ENCODE measurements at places on chromosomes 7 and 10.
A peak's percentile ranks its signal among the peaks of the same experiment; 100 is the strongest.

DNA sequence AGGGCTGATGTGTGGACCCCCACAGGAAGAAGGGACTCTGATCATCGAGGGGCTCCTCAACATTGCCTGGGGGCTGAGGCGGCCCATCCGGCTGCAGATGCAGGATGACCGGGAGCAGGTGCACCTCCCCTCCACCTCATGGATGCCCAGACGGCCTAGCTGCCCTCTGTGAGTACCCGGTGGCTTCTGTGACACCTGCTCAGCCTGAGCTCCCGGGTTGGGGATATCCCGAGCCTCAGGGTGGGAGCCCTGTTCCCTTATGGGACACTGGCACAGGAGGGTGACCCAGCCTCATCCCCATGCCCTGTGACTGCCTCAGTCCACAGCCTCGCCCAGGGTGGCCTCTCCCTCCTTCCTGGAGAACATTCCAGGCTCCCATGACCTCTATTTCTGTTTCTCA is 3.9 kb upstream of the DEPP1 start:
- DNase-seq: no peak

DNA sequence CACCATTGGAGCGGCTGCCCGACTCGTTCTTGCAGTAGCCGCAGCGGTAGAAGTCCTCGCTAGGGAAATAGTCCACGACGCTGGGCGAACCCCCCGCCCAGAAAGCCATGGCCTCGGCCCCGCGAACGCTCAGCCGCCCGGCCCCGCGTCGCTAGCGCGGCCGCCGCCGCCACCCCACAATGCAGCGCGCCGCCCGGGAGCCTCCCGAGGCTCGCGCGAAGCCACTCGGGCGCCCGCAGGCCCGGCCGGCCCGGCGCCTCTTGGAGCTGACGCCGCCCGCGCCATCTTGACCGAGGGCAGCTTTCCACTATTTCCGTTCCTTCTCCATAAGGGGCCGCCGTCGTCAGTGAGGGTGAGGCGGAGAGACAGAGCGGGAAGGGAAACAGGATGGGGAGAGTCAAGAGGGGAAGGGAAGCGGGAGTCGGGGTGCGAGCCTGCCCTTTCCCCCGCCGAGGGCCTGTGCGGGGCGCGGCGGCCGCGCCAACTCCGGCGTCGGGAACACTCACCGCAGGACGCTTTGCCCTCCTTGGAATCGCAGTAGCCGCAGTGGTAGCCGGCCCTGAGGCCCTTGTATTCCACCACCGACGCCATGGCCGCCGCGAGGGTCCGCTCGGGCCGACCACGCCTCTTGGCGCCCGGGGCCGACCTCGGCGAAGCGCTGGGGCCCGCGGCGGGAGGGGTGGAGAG is at the start of gene ATE1:
Gene ATE1 (minus strand): TSS at position 191 of the 687 bp plus-strand sequence. CDS start 82 bp downstream, at position 109.
- peak; percentile 90 for DNase-seq

GRCh38 chr10:35215107-35215506 is 88.5 kb downstream of the CREM start:
- no peak for DNase-seq

- peak; percentile 41 for DNase-seq
Measured at GRCh38 chr7:27442455-27442854, 199.9 kb downstream of the EVX1 start.

- DNase-seq: no peak
Measured at GRCh38 chr7:64883113-64883905, 19.8 kb upstream of the ZNF273 start.

GRCh38 chr10:49837685-49838084 is 75.6 kb upstream of the OGDHL start:
- no peak for DNase-seq

- DNase-seq: no peak
Measured at GRCh38 chr10:24623383-24623782, 100.3 kb downstream of the ARHGAP21 start.

GRCh38 chr7:108109221-108109908 is 20.8 kb downstream of the LAMB4 start:
- no peak for DNase-seq

GRCh38 chr7:33392148-33392547 is 262.8 kb downstream of the BBS9 start:
- no peak for DNase-seq

DNA sequence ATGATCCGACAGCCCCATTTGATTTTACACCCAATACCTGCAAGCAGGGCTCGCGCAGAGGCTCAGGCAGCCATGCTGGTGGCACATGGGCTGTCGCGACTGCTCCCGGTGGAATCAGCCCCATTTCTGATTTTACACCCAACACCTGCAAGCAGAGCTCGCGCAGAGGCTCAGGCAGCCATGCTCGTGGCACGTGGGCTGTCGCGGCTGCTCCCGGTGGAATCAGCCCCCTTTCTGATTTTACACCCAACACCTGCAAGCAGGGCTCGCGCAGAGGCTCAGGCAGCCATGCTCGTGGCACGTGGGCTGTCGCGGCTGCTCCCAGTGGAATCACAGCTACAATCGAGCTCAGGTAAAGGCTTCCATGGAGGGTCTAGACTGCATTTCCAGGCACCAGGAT is 244.1 kb downstream of the PTPRN2 start:
- no peak for DNase-seq

- no peak for DNase-seq
Measured at GRCh38 chr10:33100781-33101391, 142.9 kb upstream of the ITGB1 start.

- no peak for DNase-seq
Measured at GRCh38 chr7:92674379-92674778, 84.2 kb upstream of the FAM133B start.

DNA sequence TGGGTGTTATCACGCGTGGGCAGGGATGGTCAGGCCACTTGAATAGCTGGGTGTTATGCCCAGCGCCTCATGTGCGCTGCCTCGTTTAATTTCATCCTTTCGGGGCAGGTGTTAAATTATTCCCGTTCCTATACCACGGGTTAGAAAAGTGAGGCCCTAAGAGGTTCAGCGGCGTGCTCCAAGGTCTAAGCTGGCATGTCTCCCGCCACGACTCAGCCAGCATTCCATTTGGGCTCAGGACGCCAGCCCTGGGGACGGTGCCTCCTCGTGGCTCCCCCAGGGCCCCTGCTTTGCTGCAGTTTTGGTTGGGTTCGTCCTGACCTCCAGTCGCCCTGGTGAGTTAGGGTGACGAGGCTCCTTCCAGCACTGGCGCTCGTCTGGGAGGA is 124.5 kb downstream of the TRRAP start:
- no peak for DNase-seq

DNA sequence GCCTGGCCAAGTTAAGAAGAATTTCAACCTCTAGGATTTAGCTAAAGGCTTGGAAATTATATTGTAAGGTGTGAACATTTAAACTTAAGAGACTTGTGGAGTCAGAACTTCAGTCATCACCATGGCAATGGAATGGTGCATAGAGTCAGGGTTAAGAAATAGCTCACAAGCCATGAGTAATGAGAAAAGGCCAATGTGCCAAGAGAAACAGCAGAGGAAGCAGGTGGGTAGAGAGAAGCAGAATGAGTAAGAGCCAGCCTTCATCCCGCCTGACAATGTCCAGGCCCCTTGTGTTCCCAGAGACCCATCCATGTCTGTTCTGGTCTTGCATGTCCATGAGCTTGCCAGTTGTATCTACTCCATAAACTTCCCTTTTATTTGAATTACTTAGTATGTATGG is 62.6 kb upstream of the TBX20 start:
- DNase-seq: peak; percentile 0

- no peak for DNase-seq
Measured at GRCh38 chr7:142760071-142760642, 10.6 kb upstream of the PRSS2 start.

- no peak for DNase-seq
Measured at GRCh38 chr7:29809533-29810155, 3.3 kb downstream of the WIPF3 start.

DNA sequence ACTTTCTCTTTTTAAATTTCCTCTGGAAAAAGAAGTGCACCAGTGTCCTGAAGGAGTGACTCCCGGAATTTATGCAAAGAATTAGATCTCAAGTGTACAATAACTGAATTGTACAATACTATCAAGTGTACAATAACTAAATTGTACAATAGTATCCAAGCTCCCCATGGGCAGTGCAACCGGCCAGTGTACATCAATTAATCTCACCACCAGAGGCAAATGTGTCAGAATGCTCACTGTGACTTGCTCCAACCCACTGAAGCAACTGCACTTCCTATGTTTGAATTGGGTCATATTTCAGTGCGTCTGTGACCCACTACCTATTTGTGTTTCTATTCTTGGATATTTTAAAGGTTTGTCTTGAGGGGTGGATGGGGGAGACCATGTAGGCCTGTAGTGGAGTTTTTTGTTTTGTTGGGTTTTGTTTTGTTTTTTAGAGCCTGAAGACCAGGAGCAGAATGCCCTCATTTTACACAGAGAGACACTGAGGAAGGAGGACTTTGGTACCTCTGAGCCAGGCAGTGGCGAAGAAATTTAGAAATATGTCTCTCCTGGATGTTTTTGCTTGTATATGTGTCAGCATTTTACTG is 78.5 kb upstream of the CTTNBP2 start:
- no peak for DNase-seq

GRCh38 chr10:53356616-53357349 is 584.2 kb upstream of the MBL2 start:
- DNase-seq: peak; percentile 19

DNA sequence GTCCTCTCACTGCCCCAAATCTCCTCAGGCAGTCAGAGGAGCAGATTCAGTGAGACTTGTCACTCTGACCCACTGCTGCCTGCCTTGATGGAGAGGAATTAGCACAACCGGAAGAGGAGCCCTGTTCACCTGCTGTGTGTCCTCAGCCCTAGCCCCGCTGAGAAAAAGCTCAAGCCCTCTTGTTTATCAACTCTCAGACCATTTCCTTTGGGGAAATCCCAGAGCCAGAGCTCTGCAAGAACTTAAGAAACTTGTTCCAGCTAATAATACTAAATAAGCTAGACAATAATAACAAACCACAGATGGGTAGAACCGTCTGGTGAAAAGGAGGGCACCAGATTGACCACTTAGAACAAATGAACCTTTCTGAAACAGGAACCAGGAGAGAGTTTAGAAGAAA is 37.7 kb upstream of the ITGB1 start:
- DNase-seq: no peak

DNA sequence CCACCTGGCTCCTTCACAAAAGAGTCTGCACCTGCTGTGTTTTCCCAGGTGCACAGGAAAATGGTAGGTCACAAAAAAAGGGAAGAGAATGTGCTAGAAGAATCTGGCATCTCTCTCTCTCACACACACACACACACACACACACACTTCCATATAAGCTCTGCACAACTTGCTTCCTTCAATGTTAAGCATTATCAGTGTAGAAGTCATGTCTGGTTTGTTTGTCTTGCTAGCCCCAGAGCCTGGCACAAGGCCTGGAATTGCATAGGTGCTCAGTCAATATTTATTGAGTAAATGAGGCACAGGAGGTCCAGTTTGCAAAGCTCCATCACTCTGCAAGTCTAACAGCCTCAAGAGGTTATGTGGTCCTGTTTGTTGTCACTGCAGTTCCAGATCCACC is 867.3 kb upstream of the AUTS2 start:
- DNase-seq: peak; percentile 19

DNA sequence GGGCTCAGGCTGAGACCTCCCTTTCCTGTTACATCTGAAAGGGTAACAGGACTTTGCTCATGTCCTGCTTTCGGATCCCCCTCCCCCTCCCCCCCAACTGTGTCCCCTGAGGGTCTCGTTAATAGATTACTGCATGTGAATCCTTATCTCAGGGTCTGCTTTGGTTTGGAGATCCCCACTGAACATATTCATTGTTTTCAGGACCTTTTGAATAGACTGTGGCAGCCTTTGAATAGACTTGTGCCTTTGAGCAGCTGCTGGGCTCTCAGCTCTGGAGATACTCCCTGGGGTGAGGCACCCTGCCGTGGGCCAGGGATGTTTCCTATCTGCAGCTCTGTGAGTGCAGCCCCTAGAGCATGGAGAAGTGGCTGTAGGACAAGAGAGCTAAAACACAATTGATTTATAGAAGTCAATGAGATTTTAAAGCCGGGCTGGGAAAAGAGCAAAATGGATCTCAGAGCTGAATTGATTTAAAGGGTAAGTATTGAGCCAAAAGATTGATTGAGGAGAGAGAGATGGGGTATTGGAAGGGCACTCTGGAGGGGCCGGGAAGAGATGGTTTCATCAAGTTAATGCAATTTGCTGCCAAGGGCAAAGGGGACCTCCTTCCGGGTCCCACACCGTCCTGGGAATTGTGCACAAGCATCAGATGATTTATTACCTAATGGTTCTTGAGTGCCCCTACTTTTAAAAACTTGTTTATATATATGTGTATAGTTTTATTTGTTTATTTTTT is 9.9 kb downstream of the ARHGAP22 start:
- no peak for DNase-seq

GRCh38 chr7:24249266-24249665 is 34.7 kb upstream of the NPY start:
- DNase-seq: no peak

All from fibroblast of lung (primary cell).